CD4-positive, alpha-beta T cell (primary cell): ENCODE measurements at places on chromosomes 7 and 10. TPM values are rescaled to one million over a fixed set of nuclear protein-coding genes. Genes with fewer than 3 reads are reported as not detected.

Gene LIPM
- not detected for total RNA-seq

DNA sequence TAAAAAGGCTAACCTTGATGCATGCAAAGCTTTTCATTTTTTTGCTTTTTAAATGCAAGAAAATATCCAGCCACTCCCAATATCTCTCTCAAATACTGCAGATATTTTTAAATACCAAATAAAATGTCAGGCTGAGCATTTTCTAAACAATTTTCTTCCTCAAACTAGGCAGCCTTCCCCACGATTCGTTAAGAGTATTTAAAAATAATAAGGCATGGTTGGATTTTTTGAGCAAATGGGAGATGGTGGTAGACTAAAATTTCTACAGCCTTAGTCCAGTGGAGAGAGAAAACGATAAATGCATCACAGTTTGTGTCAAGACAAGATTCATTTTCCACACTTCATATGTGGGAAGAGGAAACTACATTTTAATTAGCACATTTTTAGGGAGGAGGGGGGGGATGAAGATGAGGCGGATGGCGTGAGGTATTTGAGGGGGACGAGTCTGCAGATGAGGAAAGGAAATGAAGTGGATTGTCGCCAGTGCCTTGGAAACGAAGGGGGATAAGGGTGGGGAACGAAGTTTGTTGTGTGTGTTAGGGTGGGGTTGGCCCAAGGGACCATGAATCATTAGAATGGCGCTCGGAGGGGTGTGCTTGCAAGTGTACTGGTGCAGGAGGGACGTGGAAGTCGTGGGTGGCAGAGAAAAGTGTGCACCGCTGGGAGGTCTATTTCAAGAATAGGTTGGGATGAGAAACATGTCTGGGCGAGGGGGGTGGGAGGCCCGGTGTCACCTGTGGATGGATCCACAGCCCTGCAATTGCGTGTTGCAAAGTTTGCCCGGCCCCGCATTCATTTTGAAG lies 1.2 kb upstream of the ADD3 start:
- H3K4me3 ChIP-seq: peak overlapping the region; percentile 63
- DNase-seq: no peak
- H3K4me1 ChIP-seq: peaks cover 16% of the 10 kb centered on the region
- H3K27ac ChIP-seq: peak overlapping the region; percentile 60
- no peaks in the 10 kb centered on the region for H3K36me3 ChIP-seq

DNA sequence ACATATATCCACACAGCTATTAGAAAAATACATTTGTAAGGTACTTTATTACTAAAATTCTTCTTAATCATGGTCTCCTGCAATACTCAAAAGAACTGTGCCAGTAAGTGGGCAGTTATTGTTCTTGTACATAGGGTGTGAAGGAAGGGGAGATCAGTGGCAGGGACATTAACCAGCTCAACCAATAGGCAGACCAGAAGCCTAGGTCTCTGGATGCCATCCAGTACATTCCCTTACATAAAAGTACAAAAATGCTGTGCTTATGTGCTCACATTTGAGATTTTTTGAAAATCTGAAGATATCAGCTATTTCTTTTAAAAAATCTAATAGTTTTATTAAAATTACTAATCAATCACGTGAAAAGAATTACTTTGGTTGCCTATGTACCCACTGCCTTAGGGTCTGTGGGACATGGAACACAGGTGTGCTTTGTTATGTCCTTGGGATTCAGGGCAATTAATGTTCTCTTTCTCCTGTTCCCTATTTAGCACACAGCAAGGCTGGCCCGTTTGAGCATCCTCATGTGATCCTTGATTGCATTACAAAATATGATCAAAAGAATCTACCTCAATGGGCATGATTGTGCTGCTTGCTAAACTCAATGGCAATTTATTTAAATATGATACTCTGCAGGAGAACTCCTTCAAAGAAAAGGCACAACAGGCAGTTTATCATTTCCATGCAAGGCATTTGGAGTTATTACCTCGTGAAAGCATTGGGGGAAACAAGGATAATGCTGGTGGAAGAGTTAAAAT lies 22.7 kb downstream of the TWIST1 start:
- no peak overlapping the region for H3K4me3 ChIP-seq
- H3K36me3 ChIP-seq: no peaks in the 10 kb centered on the region
- H3K27me3 ChIP-seq: no peaks in the 10 kb centered on the region
- no peak for DNase-seq
- no peaks in the 10 kb centered on the region for H3K4me1 ChIP-seq

DNA sequence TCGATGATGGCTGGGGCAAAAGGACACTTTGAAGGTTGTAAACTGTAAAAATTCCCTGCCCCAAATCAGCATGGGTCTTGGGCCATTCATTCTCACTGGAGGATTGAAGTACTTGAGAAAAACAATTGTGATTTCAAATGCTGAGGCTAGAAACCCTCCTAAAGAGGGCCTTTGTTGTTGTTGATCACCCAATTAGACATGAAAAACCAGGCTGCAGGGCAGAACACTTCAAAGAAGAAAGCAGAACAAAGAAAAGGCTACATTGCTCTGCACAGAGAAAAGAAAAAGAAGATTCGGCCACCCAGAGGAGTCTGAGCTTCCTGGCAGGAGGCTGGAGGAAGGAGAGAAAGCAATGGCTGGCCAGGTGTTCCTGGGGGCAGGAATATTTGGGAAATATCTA lies 143.1 kb downstream of the NPY start:
- no peaks in the 10 kb centered on the region for H3K27me3 ChIP-seq
- H3K4me1 ChIP-seq: no peaks in the 10 kb centered on the region

DNA sequence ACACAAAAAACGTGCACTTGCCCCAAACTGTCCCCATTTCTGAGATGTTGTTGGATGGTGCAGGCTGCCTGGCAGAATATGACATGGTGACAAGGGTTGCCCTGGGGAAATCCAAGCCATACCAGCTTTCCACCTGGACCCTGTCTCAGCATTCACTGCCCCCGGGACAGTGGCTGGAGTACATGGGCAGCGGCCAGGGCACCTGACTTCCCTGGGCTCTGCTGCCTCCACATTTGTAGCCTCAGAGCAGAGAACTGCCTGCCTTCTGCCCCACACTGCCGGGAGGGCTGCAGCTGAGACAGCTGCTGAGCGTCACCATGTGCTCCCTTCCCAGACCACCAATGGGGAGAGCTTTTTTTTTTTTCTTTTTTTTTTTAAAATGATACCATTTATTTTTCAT lies 222.9 kb upstream of the ZNF32 start:
- DNase-seq: no peak
- no peaks in the 10 kb centered on the region for H3K27me3 ChIP-seq
- H3K27ac ChIP-seq: no peak overlapping the region
- no peak overlapping the region for H3K4me3 ChIP-seq

- H3K4me1 ChIP-seq: peaks cover 63% of the 10 kb centered on the region
- no peaks in the 10 kb centered on the region for H3K27me3 ChIP-seq
- DNase-seq: peak; percentile 77
- H3K4me3 ChIP-seq: no peak overlapping the region
- H3K36me3 ChIP-seq: no peaks in the 10 kb centered on the region
Measured at GRCh38 chr7:48084727-48085432, 4.2 kb upstream of the UPP1 start.

DNA sequence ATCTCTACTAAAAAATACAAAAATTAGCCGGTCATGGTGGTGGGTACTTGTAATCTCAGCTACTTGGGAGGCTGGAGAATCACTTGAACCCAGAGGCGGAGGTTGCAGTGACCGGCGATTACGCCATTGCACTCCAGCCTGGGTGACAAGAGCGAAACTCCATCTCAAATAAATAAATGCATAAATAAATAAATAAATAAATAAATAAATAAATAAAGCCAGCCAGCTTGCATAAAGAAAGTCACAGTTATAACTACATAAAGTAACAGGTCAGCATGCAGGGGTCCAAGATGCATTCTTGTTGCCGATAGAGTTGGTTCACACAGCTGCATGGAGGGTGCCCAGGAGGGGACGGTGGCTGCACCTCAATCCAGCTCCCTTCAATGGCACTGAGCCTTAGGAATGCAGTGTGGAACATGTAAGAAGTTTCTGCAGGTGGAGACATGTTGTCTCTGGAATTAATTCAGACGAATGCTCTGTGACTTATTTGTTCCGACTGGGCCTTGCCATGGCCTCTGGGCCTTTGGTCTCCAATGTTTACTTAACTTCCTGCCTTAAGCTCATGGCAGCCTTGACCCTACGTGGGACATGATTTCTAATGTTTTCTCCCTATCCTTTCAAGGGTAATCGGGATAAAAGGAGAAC lies 159.6 kb upstream of the PRKCQ start:
- H3K4me3 ChIP-seq: no peak overlapping the region
- no peak for DNase-seq
- H3K36me3 ChIP-seq: no peaks in the 10 kb centered on the region

DNA sequence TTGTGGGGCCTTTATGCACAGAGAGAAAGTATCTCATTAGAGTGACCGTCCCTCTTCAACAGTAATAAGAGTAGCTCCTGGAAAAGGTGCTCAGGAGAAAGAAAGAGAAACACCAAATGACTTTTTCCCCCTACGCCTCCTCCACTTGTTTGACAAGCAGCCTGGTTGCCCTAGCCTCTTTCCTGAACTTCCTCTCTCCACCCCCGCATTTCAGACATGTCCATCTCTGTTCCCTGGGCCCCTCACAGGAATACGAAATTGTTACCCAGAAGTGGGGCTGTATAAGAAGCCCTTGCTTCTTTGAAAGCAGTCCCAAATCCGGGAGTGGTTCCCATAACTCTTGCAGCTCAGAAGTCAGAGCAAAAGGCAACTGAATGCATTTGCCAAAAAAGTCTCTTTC lies 119.6 kb upstream of the ADO start:
- H3K4me3 ChIP-seq: no peak overlapping the region
- H3K4me1 ChIP-seq: peaks cover 26% of the 10 kb centered on the region
- H3K36me3 ChIP-seq: no peaks in the 10 kb centered on the region
- H3K27ac ChIP-seq: no peak overlapping the region
- no peak for DNase-seq
- H3K27me3 ChIP-seq: no peaks in the 10 kb centered on the region

GRCh38 chr7:158103378-158103777 lies 484.2 kb downstream of the PTPRN2 start:
- H3K27ac ChIP-seq: no peak overlapping the region
- H3K27me3 ChIP-seq: no peaks in the 10 kb centered on the region
- no peak overlapping the region for H3K4me3 ChIP-seq
- H3K36me3 ChIP-seq: no peaks in the 10 kb centered on the region
- no peaks in the 10 kb centered on the region for H3K4me1 ChIP-seq
